ENCODE measurements at places on chromosomes 6 and 20. TPM values are rescaled to one million over a fixed set of nuclear protein-coding genes. Genes with fewer than 3 reads are reported as not detected.

DNA sequence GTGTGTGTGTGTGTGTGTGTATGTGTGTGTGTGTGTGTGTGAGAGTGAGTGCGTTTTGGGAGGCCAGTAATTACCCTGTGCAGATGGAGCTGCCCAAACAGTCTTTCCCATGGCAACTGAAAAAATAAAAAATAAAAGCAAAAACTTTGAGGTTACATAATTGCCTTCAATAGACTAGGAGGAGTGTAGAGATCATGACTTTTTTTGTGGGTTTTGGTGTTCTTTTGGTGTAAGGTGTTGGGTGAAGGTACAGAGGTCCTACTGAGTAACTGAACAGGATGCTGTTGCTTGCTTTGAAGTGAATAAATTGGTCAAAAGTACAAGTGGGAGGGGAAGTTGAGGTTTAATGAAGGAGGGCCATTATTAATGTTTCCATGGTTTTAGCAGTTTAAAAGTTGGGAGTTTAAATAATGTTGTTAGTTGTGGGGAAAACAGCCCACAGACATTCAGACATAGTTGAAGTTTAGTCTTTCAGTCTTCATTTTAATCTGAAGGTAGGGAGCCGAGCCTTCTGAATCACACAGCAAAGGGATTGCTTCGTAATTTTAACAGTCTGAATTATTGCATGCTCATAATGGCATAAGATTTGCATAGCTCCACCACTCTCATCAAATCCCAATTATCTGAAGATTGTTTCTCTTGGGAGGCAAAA, 251.4 kb downstream of the PRL start:
- DNase-seq = no peak

GRCh38 chr6:27755768-27756167, 156.4 kb downstream of the OR2B2 start:
- DNase-seq = no peak

DNA sequence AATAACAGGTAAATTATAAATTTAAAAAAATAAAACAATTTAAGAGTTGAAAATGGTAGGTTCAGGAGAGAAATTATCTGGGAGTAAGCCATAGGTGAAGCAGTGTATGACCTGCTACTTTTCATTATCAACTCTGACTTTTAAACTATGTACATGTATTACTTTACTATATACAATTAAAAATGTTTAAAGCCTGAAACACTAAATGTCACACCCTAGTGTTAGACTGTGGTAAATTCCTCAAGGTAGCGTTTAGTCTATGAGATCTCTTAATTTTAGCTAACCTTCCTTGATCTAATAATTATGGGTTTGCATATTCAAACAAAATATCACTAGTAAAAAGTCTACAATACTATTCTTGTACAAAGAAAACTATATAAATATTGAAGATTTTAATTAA, 22.3 kb upstream of the TBC1D32 start:
- DNase-seq = no peak

- no peak for DNase-seq
Measured at GRCh38 chr6:15661853-15662325, 939 bp downstream of the DTNBP1 start.

The ADGB gene
- not detected for total RNA-seq

The CNPY3 gene
- 39.9 TPM for total RNA-seq

The BMP6 gene
- 4.0 TPM for total RNA-seq

The GATA5 gene
- total RNA-seq = not detected
